ENCODE measurements at places on chromosomes 7 and 10.

DNA sequence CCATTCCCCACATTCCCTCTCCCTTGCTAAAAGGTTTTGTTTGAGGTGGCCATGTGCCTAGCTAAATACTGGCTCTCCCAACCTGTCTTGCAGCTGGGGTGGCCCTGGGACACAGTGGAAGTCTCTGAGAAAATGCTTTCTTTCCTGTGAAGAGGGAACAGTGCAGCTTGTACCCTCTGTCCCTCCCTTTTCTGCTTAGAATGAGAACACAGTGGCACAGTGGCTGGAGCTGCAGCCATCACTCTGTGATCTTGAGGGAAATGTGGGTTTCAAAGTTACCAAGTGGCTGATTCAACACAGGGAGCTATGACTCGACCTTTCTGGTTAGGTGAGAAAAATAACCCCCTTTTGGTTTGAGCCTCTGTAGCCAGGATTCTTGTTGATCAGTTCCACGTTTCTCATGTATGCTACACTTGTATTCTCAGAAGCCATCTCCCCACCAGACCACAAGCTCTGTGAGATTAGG lies 62.7 kb upstream of the CARD11 start:
- DNase-seq = no peak

GRCh38 chr10:11643039-11643438 lies 31.6 kb upstream of the USP6NL start:
- no peak for DNase-seq

DNA sequence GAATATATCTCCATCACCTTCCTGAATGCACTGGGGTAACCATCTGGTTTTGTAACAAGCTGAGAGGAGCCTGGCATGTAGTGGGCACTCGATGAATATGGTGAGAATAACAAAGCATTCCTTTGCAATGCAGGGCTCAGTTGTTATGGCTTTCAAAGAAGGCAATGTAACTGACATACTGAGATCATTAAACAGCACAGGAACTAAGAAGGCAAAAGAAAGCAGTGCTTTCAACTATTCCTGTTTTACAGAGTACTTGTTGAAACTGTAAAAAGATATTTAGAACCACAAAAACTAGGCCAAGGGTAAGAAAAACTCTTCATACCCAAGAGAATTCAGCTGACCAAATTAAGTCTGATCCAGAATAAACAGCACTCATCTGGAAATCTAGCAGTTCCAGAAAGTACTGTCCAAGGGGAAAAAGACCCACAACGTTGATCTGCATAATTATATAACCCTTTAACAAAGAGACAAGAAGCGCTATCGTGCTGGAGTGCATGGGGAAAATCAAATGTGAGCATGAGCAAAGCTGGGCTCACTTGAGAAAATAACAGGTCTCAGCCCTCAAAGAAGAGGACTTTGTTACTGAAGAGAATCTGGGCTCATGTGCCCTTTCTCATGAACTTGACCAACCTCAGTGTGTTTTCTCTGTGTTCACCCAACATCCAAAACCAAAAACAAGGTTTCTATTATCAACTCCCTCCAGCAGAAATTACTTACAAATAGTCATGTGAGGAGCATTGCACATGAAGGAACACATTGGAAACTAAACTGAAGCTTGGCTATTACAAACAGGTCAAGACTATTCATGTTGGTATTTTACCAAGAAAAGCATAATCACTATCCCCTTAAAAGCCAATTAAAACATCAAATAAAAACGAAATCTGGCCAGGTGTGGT lies 116.2 kb downstream of the AVL9 start:
- DNase-seq = no peak

DNA sequence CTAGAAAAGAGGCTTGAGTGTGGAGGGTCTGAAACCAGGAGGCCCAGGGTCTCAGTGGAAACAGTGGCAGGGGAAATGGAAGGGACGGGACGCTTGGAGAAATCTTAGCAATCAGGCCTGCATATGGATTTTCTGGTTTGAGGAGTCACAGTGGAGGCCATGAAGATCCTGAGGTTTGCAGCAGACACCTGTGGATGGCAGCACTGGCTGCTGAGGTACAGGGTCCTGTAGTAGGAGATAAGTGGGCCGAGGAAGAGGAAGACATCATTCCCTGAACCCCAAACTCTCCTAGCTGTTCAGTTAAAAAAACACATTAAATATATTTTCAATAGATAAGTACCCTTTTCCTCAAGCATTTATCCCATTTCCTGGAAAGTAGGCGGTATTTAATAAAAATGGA lies 208.8 kb upstream of the IGFBP3 start:
- DNase-seq = no peak

- no peak for DNase-seq
These were observed 173.4 kb downstream of the LRRN3 start for GRCh38 chr7:111264111-111264868.

- DNase-seq = no peak
These were observed 15.6 kb downstream of the CALCR start for GRCh38 chr7:93558705-93559614.

- no peak for DNase-seq
These were observed 362.2 kb upstream of the SMIM30 start for GRCh38 chr7:113480537-113480936.

Measured in hematopoietic multipotent progenitor cell treated with erythropoietin and hydrocortisone succinate and interleukin-3 and kit ligand, for 8 days (in vitro differentiated cells).